T-helper 22 cell (primary cell): ENCODE measurements at places on chromosomes 16 and 17.

DNA sequence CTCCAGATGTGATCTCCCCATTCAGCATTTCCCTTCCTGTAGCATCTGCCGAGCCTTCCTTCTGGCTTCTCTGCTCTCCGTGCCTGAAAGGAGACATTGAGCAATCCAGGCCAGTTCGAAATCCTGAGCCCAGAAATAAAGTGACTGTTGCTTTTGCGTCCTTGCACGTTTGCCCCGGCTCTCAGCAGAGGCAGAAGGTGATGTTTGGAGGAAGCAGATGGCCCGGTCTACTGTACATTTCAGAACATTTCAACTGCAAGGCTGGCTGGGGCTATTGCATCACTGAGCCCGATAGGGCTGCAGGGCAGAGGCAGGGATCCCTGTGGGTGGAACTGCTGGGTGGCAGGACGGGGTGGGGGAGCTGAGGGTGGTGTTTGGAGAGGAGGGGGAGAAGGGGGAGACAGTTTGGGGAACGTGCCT lies 29.4 kb downstream of the IRF8 start:
- DNase-seq: no peak

DNA sequence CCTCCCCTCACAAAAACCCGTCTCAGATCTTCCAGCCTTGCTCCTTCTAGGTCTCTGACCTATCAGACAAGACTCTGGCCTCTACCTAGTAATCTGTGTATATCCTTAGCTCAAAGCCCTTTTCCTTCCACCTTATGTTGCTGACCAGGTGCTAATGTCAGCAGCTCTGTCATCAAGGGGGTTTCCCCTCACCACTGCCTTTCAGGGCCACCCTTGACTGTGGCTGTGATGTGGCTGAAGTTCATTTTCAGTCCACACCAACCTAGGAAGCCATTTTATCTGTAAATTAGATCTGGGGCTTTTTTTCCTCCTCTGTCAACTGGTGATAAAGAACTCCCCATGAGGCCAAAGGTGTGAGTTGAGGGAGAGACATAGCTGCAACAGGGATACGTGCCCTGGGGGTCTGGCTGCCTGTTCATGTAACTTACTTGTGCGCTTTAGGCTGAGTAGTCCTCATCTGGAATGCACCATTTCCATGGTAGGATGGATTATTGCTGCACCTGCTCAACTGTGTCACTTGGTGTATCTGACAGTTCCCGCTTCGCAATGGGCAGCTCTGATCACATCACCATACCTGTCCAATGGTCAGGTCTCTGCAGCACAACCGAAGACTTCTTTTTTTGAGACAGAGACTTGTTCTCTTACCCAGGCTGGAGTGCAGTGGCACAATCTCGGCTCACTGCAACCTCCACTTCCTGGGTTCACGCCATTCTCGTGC lies 14.7 kb upstream of the RUNDC3A start:
- no peak for DNase-seq

DNA sequence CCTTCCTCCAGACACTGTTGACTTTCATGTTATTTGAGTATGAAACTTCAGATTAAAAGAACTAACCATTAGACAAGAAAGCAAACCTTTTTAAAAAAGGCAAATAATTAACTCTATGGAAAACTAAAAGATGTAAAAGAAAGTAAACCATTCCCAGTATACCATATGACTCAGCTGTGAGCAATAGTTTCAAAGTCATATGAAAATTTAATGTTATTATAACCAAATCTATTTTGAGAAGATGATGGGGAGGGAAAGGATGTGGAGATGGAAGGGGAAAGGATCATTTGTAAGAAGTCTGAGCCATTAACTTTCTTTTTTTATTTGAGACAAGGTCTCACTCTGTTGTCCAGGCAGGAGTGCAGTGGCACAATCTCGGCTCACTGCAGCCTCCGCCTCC lies 131.8 kb downstream of the IRX5 start:
- DNase-seq: no peak

DNA sequence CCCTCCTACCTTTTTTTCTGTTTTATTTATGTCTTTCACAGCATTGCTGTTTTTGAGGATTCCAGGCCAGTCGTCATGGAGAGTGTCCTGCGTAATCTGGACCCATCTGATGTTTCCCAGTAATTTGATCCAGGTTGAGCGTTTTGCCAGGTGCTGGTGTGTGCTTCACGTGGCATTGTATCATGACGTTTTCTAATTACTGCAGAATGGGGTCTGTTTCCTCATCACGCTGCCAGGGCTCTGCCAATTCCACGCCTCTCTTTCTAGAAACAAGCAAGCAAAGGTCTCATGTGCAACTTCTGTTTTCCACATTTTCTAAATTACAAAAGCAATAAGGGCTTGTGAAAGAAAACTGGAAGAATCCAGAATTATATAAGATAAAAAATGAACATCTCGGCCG lies 28.3 kb upstream of the BHLHA9 start:
- DNase-seq: no peak

GRCh38 chr16:15966836-15967546 lies 17.6 kb downstream of the ABCC1 start:
- DNase-seq: no peak

GRCh38 chr16:87627542-87628245 lies 25.4 kb downstream of the JPH3 start:
- DNase-seq: no peak
